ENCODE measurements at places on chromosomes 1 and 21.

GRCh38 chr1:153231785-153232184 is 14.4 kb downstream of the PRR9 start:
- DNase-seq = no peak

DNA sequence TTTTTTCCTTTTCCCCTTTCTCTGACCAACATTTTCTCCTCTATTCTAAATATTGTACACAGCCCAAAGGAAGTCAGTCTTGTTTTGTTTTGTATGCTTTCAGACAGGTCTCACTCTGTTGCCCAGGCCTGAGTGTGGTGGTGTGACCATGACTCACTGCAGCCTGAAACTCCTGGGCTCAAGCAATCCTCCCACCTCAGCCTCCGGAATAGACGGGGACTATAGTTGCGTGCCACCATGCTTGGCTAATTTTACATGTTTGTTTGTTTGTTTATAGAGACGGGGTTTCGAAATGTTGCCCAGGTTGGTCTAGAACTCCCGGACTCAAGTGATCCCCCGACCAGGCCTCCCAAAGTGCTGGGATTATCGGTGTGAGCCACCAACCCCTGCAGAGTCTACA is 72.8 kb downstream of the NRIP1 start:
- DNase-seq = no peak

GRCh38 chr21:37045556-37045955 is 27.3 kb downstream of the PIGP start:
- no peak for DNase-seq

DNA sequence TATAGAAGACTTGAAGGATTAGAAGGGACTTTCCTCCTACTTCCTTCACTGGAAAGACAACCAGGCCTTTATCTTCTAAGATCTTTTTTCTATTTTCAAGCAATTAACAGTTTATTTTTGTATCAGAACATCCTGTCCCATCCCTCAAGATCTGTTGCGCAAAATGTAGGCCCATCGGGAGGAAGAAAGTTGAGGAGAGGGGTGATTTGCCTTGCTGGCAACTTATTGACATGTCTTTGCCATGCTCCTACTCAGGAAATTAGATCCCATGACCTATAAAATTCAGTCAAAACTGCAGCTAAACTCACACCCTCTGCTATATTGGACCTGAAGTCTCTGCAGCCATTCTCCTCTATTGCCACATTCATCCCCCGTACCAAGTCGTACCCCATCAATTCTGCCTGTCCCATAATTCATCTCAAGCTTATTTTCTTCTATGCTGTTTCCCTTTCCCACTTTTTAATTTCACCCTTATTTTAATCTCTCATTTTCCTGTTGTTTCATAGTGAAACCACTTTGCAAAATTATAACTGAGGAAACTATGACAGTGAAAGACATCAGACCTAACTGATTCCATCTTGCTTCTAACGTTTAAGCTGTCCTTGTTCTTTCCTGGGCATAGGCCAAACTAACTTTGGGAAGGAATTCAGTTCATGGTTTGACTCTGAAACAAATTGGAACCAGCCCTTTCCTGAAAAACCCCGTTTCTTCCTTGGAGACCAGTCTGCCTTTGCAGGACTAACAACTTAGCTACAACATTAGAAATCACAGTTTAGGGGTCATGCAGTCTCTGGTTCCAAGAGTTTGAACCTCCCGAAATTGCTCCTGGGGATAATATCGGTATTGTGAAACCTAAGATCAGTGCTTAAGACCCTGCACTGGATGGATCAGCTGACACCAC is 195.7 kb upstream of the PTBP2 start:
- no peak for DNase-seq

DNA sequence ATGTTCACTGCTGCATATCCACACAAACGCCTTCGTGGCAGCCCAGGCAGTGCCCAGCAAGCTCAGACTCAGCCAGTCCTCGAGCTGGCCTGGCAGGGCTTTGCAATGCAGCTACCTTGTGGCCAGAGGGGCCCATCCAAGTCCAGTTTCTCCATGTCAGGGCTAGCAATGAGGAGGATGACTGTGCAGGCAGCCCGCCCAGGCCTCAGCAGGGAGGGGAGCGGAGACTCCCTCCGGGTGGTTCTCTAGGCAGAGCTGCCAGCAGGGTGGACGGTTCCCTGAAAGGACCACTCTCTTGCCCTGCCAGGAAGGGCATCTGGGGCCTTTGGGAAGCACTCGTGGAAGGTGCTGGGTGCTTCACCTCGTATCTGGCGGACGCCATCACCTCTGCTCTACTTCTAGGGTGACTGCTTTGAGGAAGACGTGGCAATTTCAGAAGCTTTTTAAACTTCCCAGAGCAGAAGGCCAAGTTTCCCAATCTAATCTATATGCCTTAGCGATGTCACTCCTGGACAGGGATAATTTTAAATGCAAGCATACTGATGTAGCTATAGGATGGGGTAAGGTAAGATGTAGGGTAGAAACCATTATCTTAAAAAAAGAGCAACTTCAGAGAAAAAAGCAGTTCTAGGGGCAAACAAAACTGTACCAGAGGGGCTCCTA is 56.2 kb downstream of the RUNX1 start:
- no peak for DNase-seq

- no peak for DNase-seq
Observed at GRCh38 chr1:198932351-198932991, 293.6 kb downstream of the PTPRC start.

DNA sequence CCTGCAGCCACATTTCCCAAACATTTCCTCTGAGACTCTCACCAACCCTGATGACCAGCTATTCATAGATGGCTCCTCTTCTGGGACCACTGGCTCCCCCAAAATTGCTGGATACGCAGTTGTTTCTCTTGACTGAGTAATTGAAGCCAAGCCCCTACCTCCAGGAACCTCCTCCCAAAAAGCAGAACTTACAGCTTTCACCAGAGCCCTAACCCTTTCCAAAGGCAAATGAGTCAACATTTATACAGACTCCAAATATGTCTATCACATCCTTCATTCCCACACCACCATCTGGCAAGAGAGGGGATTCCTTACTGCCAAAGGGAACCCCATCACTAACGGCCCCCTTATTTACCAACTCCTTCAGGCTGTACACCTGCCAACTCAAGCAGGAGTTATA is 20.3 kb upstream of the CA6 start:
- DNase-seq = peak; percentile 96

DNA sequence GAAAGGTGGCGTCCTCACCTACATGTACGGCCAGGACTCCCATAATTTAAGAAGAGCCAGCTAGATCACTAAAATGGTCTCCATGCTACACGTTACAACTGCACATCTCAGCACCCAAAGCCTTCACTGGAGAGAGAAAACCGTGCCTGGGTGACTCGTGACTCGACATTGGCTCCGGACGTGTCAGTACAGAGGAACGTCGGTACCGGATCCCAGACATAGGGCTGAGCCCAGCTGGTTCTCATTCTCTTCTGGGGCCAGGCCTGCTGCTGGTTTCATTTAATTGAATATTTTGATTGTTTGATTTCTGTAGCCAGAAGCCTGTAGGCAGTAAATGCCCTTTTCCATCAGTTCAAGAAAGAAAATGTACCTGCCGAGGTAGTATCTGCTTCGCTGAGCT is 93.1 kb downstream of the HHIPL2 start:
- DNase-seq = no peak

DNA sequence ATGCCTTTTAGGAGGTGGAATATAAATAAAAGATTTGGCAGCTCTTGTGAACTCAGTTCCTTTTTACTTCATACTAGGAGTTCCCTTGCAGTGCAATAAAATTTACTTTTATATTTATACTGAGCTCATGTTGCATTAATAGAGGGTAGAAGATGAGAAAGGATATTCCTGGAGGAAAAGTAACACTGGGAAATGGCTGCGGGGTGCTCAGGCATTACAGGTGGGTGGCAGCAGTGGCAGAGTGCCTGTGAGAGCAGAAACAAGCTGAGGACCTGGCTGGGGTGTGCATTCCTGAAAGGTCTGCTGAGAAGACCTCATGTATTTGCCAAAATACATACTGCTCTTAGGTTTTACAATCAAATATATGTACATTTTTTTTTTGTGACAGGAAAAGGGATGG is 126.9 kb downstream of the COQ8A start:
- DNase-seq = no peak

- no peak for DNase-seq
Observed at GRCh38 chr1:202228484-202229122, 35.0 kb downstream of the LGR6 start.

DNA sequence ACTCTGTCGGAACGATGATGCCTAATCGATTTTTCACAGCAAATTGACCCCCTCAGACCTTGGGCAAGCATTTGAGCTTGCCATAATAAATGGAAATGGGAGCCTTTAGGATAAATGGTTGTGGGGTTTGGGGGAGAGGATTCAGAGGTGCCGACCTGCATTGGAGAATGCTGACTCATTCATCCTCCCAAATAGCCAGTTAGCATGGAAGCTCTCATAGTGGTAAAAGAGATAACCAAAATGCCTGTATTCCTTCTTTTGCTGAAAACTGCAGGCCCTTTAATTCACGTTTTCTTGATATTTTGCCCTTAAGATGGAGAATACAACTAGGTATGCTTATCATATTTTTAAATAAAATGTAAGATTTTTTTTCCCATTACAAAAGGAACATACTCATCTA is 392.6 kb upstream of the DEPDC1 start:
- no peak for DNase-seq

DNA sequence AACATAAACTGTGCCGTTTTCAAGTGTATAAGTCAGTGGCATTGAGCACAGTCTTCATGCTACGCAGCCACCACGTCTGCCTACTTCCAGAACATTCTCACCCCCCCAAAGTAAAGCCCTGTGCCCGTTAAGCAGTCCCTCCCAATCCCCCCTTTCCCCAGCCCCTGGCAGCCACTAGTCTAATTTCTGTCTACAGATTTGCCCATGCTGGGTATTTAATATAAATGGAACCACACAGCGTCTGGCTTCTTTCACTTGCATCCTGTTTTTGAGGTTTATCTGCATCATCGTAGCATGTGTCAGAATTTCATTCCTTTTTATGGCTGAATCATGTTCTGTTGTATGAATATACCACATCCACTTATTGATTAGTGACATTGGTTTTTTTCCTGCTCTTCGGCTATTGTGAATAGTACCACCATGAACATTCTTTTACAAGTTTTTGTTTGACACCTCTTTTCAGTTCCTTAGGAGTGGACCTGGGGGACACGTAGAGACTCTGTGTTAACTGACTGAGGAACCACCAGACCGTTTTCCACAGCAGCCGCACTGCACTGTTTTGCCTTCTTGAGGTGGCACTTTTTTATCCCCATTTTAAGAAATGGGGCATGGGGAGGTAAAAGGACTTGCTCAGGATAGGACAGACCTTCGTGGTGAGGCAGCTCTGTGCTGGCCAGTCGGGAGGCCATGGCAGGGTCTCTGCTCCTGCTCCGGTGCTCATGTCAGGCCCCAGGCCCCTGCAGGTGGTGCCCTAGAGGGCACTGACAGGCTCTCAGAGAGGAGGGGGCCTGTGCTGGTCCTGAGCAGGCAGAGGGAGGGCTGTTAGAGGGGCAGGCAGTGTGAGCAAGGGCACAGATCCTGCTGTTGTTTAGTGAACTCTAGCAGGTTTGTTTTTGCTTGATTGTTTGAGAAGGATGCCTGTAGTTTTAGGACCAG is 123.8 kb downstream of the PCBP3 start:
- no peak for DNase-seq

GRCh38 chr1:242839101-242839500 is 314.6 kb upstream of the PLD5 start:
- DNase-seq = no peak

- DNase-seq = no peak
Observed at GRCh38 chr1:109218516-109218915, 4.8 kb downstream of the SARS1 start.
